Stimulated activated CD4-positive, alpha-beta T cell treated with anti-CD3 and anti-CD28 coated beads, Interleukin-1b, Interleukin-23, amount 100 ng/mL, for 1 hour (primary cell): ENCODE measurements at places on chromosomes 2 and 18.
A peak's percentile ranks its signal among the peaks of the same experiment; 100 is the strongest.

DNA sequence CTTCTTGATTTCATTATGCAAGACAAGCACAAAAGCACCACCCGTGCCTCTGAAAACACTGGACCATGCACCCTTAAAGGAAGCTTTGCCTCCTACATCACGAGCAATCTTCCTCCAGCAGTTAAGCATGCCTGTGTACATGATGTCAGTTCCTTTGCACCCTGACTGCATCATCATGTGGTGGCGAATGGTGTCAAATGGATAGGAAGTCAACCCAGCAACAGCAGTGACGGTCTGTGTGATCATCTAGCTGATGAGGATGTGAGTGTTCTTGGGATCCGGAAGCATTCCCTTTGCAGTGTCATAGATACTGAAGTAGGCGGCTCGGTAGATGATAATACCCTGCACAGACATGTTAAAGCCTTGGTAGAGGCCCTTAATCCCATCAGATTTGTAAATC lies 240.7 kb upstream of the FAM98A start:
- no peak for DNase-seq

DNA sequence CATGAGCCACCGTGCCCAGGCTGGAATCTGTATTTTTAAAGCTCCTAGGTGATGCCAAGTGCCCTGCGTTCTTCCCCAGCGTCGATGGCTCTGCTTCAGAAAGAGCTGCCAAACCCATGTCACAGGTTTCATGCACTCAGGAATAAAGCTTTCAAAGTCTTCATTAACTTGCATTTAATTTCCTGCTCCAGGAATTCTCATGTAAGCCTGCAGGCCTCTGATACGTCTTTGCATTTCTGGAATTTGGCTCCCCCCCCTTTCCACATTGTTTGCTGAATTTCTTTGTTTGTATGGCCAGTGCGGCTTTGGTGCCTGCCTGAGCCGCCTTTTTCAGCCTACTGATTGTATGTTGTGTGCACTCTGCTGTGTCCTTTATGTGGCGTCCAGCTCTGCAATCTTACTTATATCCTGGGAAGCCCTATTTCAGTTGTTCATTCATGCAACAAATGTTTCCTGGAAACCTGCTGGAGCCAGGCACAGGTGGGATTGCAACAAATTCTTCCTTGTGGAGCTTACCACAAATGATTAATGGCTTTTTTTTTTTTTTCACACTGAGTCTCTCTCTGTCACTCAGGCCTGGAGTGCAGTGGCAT lies 17.9 kb upstream of the OTOF start:
- DNase-seq = no peak

DNA sequence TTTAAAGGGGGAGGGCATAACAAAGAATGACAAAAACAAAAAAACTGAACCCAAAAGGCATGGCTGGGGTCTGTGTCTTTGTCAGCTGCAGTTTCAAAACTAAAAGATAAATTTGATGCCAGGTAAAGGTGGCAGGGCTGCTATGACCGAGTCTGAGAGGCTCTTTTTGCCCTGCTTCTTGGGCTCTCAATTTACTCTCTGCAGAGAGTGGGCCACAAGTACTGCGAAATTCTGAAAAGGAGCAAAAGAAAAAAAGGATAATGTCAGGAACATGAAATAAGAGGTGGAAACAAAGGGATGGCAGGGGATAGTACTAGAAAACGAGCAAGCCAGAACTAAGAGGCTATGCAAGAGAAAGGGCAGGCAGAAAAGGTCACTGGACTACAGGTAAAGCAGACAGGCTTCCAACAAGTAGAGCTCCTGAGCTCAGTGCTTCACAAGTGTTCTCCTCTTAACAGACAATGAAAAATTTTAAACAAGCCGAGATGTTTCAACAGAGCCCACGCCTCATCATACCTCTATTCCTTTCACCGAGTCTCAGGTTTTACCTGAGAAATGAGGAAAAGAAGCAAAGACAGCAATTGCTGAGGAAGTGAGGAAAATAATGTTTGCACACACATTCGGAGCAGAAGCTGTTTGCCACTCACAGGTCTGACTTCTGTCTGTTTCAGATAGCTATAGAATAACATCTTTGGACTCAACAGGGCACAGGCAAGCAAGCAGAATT lies 7.3 kb downstream of the IRS1 start:
- DNase-seq = no peak

GRCh38 chr2:137969418-137969765 lies 5.1 kb downstream of the HNMT start:
- DNase-seq = no peak

GRCh38 chr18:30632071-30632698 lies 410.4 kb downstream of the DSC3 start:
- DNase-seq = no peak

DNA sequence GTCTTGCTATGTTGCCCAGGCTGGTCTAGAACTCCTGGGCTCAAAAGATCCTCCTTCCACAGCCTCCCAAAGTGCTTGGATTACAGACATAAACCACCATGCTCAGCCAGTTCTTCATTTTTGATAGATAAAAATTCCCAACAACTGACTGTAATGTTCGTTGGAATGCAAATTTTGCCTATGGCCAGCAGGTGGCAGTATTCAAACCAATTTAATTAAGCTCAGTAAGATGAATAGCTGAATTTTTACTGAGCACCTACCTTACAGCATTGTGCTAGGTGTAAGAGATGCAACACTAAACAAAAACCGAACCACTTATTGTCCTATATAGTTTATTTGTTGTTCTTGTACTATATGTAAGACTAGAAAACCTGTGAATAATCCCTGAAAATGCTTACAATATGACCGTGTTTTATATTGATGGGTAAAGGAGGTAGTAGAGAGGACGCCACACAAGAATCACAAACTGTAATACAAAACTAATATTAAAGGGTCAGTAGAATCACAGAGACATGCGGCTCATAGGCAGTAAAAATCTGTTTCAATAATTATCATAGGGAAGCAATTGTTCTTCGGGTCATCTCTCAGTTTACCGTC lies 8.2 kb upstream of the TMEM182 start:
- DNase-seq = no peak

DNA sequence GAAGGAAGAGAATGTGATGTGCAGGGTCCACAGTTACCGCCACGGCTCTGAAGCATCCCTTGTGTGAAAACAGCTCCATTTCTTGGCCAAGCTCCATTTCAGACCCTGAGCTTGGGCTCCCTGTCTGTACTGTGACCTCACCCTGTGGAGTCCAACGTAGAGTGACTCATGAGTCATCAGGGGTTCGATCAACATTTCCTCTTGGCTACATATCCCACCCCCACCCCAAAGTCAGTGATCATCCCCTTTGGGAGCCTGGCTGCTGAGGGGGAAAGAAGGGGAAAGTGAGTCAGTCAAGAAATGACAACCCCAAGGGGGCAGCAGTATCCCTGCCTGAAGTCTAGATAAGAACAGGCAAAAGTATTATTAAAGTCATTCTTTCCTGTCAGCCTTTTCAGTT lies 62.2 kb downstream of the PAPOLG start:
- DNase-seq = peak; percentile 17

GRCh38 chr18:44671914-44672313 lies 8.8 kb upstream of the SETBP1 start:
- DNase-seq = no peak

GRCh38 chr18:76491473-76491775 lies 3.6 kb downstream of the ZNF516 start:
- peak; percentile 51 for DNase-seq

- no peak for DNase-seq
Observed at GRCh38 chr2:69545477-69545932, 98.0 kb downstream of the AAK1 start.

GRCh38 chr2:9739531-9739964 lies 103.7 kb upstream of the TAF1B start:
- DNase-seq = no peak

DNA sequence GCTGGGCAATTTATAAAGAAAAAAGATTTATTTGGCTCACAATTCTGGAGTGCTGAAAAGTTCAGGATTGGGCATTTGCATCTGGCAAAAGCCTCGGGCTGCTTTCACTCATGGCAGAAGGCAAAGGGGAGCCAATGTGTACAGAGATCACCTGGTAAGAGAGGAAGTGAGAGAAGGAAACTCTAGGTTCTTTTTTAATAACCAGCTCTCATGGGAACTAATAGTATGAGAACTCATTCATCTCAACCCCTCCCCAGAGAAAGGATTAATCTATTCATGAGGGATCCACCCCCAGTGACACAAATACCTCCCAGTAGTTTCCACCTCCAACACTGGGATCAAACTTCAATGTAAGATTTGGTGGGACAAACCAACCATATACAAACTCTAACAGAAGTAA lies 129.0 kb downstream of the EVA1A start:
- DNase-seq = no peak

- no peak for DNase-seq
Observed at GRCh38 chr18:32598144-32598543, 127.5 kb upstream of the GAREM1 start.

GRCh38 chr18:44798433-44799048 lies 117.9 kb downstream of the SETBP1 start:
- no peak for DNase-seq

DNA sequence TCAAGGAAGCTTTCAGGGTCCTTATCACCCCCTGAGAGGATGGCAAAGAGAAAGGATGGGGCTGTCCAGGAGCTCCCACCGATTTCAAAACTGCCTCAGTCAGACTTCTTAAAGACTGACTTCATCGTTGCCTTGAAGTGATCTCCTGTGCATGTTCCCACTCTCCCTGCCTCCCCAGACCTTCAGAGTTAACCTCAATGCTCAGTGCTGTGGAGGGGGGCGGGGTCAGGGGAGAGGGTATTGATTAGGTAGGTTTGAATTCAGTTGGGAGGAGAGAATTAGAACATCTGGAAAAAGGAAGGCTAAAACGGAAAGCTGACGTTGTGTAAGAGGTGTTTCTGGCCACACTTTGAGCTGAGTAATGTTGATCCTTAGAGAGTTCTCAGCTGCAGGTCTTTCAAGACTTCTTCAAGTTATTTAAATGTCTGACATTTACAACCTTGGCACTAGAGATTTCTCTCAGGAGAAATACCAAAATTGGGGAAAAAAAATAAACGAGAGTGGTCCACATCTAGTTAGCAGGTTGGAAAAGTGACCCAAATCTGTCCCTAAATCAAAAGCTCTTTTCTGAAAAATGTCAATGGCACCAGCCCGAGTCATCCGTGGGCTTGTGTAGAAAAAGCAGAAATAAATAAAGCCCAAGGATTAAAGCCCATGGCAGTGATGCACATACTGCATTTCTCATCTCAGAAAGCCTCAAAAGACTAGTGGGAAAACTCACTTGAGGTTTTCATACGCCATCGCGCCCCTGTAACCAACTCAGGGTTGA lies 134.7 kb upstream of the EPAS1 start:
- no peak for DNase-seq

- DNase-seq = no peak
Observed at GRCh38 chr18:8416212-8417019, 192.8 kb upstream of the RAB12 start.

GRCh38 chr2:229849073-229849472 lies 72.7 kb downstream of the TRIP12 start:
- DNase-seq = no peak

DNA sequence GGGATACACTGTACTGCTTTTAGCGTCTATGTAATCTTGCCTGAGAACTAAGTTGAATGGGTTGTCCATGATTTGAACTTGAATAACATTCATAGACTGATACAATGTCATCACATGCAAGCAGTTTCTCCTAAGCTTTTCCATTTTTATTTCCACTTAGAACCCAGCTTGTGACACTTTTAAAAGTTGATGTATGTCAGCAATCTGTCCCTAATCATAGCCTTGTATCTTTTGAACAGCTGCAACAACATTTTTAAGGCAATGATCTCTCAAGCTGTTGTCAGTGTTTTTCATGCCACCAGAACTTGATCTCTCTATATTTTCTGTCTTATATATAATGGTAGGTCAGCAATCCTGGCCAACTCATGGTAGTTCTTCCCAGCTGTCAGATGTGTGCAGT lies 185.0 kb downstream of the DOK6 start:
- no peak for DNase-seq
